ENCODE measurements at places on chromosomes 12 and 14. TPM values are rescaled to one million over a fixed set of nuclear protein-coding genes. Genes with fewer than 3 reads are reported as not detected.

DNA sequence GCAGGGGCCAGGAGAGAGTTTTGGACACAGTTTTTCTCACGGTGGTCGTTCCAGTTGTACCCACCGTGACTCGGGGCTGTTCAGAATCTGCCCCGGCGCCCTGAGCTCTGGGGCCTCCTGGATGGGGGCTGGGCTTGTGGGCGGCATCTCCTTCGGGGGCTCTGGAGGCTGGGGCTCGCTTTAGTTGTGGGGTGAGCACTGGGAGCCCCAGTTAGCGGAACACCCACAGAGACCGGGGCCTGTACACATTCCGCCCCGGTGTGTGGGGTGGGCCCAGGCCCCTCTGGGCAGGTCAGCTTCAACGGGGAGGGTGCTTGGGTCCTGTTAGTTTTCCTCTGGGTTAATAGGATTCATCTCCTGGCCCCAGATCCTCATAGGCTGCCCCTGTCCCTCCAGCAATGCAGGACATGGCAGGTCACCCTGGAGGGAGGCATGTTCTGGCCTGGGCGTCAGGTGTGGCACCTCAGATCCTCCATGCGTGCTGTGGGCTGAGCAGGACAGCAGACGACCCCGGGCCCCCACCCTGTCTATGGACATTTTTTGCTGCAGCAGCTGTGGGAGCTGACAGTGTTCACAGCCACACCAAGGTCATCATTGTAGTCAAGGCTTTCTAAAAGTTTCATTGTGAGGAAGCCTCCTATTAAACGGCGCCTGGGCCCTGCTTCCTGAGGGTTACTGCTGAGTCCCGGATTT, 393.2 kb downstream of the TMEM121 start:
- DNase-seq, result no peak

GRCh38 chr12:70327541-70327940, 38.5 kb upstream of the KCNMB4 start:
- no peak for DNase-seq

- DNase-seq, result no peak
These were observed 652 bp downstream of the SART3 start for GRCh38 chr12:108560321-108560721.

DNA sequence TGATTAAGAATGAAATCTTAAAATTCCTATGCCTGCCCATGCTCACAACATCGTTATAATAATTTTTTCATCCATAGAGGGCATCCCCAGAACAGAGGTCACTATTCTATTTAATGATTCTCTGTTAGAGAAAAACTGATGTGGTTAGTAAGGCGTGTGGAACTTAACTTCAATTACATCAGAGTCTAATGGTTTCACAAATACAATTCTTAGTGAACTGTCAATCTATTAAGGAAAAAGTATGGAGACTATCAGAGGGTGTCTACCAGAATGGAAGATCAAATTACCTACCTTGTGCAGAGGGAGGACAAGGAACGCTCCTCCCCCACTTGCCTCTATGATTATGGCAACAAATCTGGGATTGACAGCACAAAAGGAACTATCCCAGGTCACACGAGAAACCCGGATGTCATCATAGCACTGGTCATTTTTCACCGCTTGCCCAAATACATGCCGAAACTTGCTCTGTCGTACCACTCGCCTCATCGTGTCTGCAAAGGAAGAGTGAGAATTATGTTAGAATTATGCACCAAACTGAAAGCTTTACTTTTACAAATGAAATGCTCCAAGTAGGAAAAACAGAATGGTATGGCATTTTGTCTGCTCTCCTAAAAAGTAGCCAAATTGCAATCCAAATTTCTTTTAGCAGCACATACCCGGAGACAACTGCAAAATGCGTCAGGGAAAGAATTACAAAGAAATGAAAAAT, 30.3 kb downstream of the CORO1C start:
- DNase-seq, result no peak

DNA sequence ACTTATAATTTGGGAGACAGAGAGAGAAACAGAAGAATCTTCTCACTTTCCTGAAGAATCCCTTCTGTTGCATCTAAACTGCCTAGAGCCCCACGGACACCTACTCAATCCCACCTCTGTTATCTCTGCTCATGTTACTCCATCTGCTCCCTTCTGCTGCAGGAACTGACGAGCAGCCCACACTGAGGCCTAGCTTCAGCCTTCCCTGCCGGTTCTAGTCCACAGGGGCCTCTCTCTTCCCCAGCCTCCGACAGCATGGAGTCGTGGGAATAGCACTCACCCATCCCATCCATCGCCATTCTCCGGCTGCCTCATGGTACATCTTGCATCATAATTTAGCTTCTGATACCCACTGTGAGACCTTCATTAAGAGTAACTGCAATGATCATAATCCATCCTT, 4.0 kb downstream of the RAB15 start:
- DNase-seq, result no peak

- DNase-seq, result no peak
These were observed 16.5 kb downstream of the KRT7 start for GRCh38 chr12:52249511-52250047.

DNA sequence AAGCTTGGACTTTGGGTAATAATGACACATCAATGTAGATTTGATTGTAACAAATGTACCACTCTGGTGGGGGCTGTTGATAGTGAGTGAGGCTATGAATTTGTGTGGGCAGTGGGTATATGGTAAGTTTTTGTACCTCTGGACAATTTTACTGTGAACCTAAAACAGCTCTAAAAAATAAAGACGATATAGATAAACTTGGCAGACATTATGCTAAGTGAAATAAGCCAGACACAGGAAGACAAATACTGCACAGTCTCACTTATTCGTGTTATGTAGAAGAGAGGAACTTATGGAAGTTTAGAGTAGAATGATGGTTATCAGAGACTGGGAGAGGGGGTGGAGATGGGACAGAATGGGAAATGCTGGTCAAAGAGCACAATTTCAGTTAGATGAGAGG, 8.7 kb downstream of the KRT6C start:
- DNase-seq, result no peak

- no peak for DNase-seq
These were observed 128.8 kb downstream of the CCDC60 start for GRCh38 chr12:119463211-119463926.

GRCh38 chr12:53996240-53997203, 3.4 kb upstream of the HOXC9 start:
- no peak for DNase-seq

- DNase-seq, result no peak
These were observed 93.3 kb downstream of the RFLNA start for GRCh38 chr12:124388038-124388671.

GRCh38 chr12:49923880-49924556, 20.3 kb upstream of the FAIM2 start:
- no peak for DNase-seq

- no peak for DNase-seq
These were observed 57.9 kb downstream of the SLCO1A2 start for GRCh38 chr12:21276826-21277225.

DNA sequence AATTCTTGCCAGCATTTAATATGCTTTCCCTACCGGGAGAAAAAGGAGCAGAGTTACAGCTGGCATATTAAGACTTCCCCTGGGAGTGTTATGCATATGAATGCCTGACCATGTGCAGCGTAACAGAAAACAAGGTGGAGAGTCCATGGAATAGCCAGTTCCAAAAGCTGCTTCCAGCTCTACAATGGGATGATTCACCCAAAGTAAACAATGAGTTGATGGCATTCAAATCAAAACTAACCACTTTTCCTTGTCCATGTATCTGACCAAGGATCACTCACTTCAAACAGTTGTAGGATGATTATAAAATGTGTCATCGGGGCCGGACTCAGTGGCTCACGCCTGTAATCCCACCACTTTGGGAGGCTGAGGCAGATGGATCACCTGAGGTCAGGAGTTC, 48.1 kb upstream of the BICDL1 start:
- no peak for DNase-seq

GRCh38 chr12:95412482-95413311, 61.3 kb upstream of the METAP2 start:
- DNase-seq, result peak; percentile 99

- DNase-seq, result peak; percentile 49
These were observed 397.3 kb downstream of the ZFP36L1 start for GRCh38 chr14:68395604-68396003.

DNA sequence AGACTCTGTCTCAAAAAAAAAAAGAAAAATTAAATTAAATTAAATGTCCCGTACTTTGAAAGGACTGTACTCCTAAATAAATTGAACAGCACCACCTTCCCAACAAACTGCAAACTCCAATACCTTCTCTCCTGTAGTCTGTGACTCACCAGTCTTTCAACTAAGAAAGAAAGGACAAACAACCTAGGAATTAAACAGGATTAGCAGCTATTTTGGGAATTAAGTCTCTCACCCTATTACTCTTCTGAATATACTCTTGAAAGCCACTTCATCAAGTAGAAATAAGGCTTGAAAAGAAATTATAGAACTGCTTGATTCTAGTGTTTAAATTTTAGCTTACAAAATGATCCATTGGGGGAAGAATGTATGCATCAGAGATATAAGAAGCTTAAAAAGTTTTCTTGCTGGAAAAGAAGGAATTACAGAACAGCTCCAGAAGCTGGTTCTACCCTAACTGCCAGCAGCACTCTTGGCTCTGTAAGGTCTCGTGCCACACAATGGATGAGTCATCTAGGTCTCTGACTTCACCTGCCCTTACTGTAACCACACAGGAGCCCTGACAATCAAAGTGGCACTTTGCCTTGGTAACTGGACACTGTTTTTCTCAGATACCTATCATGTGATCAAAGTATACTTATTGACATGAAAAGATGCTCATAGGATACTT, 57.0 kb upstream of the CERS5 start:
- DNase-seq, result no peak

DNA sequence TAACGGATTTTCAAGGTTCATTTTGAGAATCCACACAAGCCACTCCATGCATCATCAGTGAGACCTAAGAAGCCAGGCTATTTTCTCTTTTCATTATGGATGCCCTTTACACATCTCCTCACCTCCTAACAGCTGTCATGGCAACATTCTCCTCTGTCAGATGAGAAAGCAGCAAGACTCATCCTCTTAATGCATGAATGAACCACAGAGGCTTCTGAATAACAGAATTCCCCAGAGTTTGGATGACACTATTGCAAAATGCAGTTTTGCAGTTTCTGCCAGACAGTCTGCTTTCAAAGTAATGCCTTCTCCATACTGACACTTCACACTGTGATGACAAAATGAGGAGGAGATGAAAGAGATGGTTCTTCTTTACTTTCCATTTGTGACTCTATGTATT, 286.7 kb upstream of the GRIP1 start:
- DNase-seq, result no peak

GRCh38 chr12:126425264-126425663, 1360.0 kb downstream of the AACS start:
- DNase-seq, result no peak

DNA sequence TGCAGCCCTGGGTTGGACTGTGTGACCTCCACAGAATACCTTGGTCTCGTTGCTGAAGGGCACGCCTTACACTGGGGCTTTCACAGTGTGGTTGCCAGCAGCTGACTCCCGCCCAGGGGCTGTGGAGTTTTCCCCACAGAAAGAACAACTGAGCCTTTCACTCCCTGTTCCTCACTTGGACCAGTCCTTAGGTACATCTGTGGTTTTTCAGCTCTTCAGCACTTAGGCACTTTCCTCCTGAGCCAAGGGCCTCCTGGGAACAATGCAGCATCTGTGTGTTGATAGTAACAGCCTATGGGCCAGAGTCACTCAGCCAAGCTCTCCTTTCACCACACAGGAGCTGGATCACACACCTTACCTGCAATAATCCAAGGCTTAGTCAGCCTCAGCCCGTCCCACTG, 25.0 kb downstream of the ERP27 start:
- DNase-seq, result no peak

GRCh38 chr12:87931812-87932211, 97.4 kb downstream of the C12orf50 start:
- DNase-seq, result no peak

DNA sequence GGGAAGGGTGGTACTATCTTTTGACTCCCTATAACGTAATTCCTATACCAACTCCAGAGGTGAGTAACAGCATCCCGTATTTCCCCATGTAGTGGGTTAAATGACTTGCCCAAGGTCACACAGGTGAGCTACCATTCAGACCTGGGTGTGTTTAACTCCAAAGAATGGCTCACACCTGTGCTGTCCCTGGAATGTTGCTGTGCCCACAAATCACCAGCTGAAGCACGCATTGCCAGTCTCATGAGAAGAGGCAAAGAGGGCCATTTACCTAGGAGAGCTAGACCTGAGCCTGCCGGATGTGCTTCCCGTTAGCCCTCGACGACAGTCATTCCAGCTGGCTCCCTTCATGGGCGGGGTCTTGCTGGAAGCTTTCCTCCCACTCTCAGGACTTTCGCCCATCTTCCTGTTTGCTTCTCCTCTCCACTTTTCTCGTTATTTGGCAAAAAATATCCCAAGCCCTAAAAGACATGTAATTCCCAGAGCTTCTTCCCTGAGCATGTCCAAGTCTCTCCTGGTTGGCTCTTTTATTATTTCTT, 106.6 kb upstream of the VASH1 start:
- no peak for DNase-seq

- no peak for DNase-seq
These were observed 256.6 kb upstream of the FOXN3 start for GRCh38 chr14:89673512-89674225.

- DNase-seq, result no peak
These were observed 1.3 kb upstream of the CD63 start for GRCh38 chr12:55729819-55730818.

- DNase-seq, result no peak
These were observed 126.5 kb upstream of the NTF3 start for GRCh38 chr12:5305425-5305824.

- DNase-seq, result no peak
These were observed 1.3 kb upstream of the TGM1 start for GRCh38 chr14:24264298-24264697.

DNA sequence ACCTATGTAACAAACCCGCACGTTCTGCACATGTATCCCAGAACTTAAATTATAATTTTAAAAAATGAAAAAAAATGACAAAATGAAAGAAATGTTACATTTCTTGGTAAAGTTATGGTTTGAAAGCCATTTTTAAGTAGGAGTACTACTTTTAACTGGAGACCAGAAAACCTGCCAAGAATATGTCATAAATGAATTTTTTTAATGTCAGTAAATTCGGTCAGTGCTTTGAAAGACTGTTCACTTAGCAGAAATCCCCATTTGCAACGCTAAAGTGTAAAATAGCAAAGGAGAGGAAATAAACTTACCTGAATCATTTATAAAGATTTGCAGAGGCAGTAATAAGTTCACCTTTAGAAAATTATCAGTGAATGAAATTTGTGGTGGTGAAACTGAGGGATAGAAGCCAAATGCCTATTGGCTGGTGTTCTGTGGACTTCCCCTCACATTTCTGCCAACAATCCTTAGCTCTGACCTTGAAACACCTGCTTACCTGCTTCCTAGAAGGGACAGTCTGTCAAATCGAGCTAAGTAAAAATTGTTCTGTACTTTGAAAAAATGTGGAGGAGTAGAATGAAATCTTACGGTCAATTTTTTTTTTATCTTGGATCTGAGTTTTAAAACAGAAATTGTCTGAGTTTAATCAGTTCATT, 714.2 kb downstream of the SLC6A15 start:
- no peak for DNase-seq

GOLT1B gene
- 119 TPM for polyA plus RNA-seq

SSTR1 gene
- 55.9 TPM for polyA plus RNA-seq

HSPB8 gene
- polyA plus RNA-seq, result 19.1 TPM

NOXRED1 gene
- polyA plus RNA-seq, result 0.16 TPM

ACRBP gene
- polyA plus RNA-seq, result 0.17 TPM

KLHL33 gene
- 0.12 TPM for polyA plus RNA-seq

TESPA1 gene
- polyA plus RNA-seq, result not detected

GMFB gene
- 29.1 TPM for polyA plus RNA-seq

FGF6 gene
- not detected for polyA plus RNA-seq

RDH16 gene
- polyA plus RNA-seq, result 0.07 TPM

SLC10A1 gene
- not detected for polyA plus RNA-seq

Data from BJ (cell line).